ENCODE measurements at places on chromosomes 13 and 19. TPM values are rescaled to one million over a fixed set of nuclear protein-coding genes. Genes with fewer than 3 reads are reported as not detected.

GRCh38 chr13:98970330-98970729, 7.5 kb downstream of the DOCK9 start:
- no peak overlapping the region for H3K4me3 ChIP-seq
- peak; percentile 78 for DNase-seq
- H3K4me1 ChIP-seq: peaks cover 48% of the 10 kb centered on the region
- no peaks in the 10 kb centered on the region for H3K27me3 ChIP-seq

Gene PRR22
- 4.4 TPM for total RNA-seq

Gene TPTE2
- total RNA-seq: not detected

Gene TINCR
- total RNA-seq: 4.6 TPM

- H3K27me3 ChIP-seq: no peaks in the 10 kb centered on the region
- H3K4me3 ChIP-seq: no peak overlapping the region
- DNase-seq: no peak
- H3K27ac ChIP-seq: no peak overlapping the region
- no peaks in the 10 kb centered on the region for H3K36me3 ChIP-seq
Observed at GRCh38 chr13:40377783-40378182, 288.7 kb downstream of the FOXO1 start.

- no peak overlapping the region for H3K27ac ChIP-seq
- H3K4me3 ChIP-seq: no peak overlapping the region
- H3K36me3 ChIP-seq: peaks cover 4% of the 10 kb centered on the region
- no peaks in the 10 kb centered on the region for H3K27me3 ChIP-seq
- no peak for DNase-seq
- H3K4me1 ChIP-seq: peaks cover 57% of the 10 kb centered on the region
Observed at GRCh38 chr13:95269756-95270155, 31.5 kb downstream of the ABCC4 start.

DNA sequence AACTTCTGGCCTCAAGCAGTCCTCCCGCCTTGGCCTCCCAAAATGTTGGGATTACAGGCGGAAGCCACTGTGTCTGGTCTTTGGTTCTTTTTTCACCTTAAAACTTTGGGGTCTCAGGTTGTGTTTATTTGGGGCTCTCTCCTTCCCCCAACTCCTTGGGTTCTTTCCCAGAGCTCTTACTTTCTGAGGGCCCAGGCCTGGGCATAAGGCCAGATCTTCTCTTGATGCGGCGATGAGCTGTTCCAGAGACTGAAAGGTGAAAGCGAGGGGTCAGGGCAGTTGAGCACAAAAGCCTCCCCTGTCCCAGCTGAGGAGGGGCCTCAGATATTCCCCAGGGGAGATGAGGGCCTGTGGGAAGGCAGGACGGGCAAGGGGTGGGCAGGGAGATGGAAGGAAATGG, 7.1 kb downstream of the POLR1G start:
- peaks cover 28% of the 10 kb centered on the region for H3K36me3 ChIP-seq
- H3K4me1 ChIP-seq: no peaks in the 10 kb centered on the region
- H3K27ac ChIP-seq: no peak overlapping the region
- DNase-seq: no peak

DNA sequence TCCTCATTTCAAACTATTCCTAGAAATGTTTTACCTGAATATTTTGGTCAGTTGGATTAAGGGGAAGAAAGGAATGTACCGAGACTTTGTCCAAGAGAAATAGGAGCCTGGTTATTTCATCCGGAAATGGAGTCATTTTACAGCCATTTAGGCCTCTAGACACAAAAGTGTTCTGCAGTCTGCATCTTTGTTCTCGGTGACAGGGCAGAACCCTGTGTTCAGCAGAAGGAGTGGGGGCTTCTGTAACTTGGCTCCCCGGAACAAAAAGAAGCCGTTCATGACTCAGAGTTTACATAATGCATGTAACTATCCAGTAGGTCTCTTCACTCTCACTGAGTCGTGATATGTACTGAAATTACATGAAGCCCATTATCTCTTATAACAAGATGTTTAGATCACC, 21.6 kb upstream of the FNDC3A start:
- H3K27me3 ChIP-seq: no peaks in the 10 kb centered on the region
- no peaks in the 10 kb centered on the region for H3K4me1 ChIP-seq
- no peak overlapping the region for H3K27ac ChIP-seq
- H3K4me3 ChIP-seq: no peak overlapping the region
- H3K36me3 ChIP-seq: no peaks in the 10 kb centered on the region

DNA sequence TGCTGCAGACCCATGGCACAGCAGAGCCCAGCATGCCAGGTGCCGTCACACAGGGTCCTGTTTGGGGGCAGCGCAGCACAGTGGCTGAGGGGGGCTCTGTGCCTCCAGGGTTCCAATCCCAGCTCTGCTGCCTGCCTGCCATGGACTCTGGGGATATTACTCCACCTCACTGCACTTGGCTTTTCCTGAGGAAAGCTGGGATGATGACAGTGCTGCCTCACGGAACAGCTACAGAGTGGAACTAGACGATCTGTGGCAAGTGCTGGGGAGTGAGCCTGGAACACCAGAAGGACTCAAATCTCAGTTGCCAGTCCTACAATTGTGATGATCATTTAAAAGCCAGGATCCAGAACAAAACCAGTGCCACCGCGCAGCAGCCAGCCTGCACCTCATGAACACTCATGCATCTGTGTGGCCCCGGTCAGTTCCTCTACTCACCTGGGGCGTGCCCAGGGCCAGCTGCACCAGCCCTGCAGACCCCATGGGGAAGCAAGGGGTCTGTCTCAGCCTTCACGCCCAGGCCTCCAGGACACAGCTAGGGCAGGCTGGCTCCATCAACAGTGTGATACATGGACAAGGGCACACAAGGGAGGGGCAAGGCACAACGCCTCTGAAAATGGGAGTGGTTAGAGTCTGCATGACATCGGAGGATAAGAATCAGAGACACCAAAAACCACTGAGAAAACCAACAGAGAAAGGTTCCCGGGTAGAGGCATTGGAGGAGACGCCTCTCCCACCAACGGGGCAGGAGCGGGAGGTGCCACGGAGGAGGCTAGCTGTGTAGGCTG, 55.2 kb downstream of the ATP7B start:
- no peaks in the 10 kb centered on the region for H3K27me3 ChIP-seq
- no peaks in the 10 kb centered on the region for H3K36me3 ChIP-seq
- DNase-seq: peak; percentile 38
- no peak overlapping the region for H3K27ac ChIP-seq
- no peaks in the 10 kb centered on the region for H3K4me1 ChIP-seq
- no peak overlapping the region for H3K4me3 ChIP-seq

DNA sequence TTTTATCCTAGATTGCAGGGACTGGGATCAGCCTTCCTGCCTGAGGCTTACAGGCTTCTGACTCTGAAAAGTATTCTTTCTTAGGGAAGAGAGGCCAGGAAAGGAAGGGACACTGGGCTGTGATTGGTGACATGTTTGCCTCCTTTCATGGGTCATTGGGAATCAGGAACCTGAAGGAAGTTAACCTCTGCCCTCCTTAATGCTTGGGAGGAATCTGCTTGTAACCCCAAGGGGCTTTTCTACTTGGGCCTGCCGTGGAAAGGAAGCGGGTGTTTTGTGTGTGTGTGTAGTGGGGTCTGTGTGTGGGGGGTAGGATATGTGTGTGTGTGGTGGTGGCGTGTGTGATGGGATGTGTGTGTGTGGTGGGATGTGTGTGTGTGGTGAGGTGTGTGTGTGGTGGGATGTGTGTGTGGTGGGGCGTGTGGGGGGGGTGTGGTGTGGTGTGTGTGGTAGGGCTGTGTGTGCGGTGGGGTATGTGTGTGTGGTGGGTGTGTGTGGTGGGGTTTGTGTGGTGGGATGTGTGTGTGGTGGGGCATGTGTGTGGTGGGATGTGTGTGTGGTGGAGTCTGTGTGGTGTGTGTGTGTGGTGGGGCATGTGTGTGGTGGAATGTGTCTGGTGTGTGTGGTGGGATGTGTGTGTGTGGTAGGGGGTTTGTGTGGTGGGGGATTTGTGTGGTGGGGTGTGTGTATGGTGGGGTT, 41.3 kb upstream of the NPAS1 start:
- H3K4me1 ChIP-seq: peaks cover 75% of the 10 kb centered on the region
- DNase-seq: no peak
- H3K4me3 ChIP-seq: no peak overlapping the region
- H3K27me3 ChIP-seq: no peaks in the 10 kb centered on the region

Gene DNAAF3
- 4.2 TPM for total RNA-seq

DNA sequence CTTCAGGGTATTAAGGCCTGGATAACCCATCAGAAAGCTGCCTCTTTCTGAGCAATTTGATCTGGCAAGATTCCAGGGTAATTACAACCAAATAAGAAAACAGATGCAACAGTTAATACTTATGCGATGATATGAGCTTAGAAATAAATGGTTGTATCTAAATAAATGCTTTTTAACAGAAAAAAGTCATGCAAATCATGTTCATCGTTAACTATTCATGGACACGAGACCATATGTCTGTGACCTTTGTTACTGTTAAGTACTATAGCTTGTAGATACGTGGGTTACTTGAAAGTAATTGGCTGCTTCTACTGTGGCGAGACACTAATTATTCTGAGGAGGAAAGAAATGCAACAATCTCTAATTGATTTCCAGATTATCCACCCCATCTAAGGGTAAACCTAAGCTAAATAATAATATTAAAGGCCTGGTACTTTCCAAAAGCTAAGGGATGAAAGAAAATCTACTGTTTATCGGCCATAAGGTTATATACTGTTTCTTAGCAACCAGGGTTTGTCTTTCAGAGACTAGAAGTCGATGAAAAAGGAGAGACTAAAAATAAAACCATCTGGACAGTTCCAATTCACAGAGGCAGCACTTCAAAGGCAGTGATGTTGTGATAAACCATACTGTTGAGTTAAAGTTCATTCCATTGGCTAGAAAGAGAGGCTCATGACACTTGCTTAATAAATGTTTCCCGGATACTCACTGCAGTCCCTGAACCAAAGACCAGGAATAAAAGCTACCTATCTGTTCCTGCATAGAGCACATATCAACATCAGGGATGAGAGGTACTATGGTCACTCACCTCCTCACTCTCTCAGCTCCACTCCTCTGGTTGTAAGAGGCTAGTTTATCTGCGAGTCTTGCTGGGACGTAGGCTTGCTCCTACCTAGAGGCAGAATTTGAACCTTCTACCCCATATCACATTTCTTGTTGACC, 1.5 kb downstream of the EPSTI1 start:
- no peaks in the 10 kb centered on the region for H3K36me3 ChIP-seq
- H3K27ac ChIP-seq: peak overlapping the region; percentile 95

DNA sequence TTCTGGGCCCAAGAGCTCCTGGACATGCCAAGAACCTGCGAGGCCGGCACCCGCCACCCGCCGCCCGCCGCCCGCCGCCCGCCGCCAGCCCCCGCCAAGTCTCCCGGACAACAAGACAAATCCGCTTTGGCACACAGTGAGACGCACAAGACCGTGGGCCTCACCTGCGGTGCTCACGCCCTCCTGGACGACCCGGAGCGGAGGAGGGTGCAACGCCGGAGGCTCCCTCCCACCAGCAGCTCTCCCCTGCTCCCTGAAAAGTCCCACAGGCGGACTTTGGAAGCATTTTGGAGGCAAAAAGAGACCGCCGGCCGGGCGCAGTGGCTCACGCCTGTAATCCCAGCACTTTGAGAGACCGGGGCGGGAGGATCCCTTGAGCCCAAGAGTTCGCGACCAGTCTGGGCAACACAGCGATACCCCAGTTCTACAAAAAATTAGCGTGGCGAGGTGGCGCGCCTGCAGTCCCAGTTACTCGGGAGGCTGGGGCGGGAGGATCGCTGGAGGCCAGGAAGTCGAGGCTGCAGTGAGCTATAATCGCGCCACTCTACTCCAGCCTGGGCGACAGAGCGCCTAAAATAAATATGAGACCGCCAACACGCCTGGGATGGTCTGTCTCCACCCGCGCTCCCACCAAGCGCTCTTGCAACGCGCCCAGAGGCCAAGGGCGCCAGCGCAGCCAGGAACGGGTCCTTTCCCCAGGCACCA, 783 bp downstream of the RHPN2 start:
- H3K27ac ChIP-seq: peak overlapping the region; percentile 69
- H3K36me3 ChIP-seq: no peaks in the 10 kb centered on the region

- no peak overlapping the region for H3K27ac ChIP-seq
- no peaks in the 10 kb centered on the region for H3K4me1 ChIP-seq
- H3K27me3 ChIP-seq: no peaks in the 10 kb centered on the region
- DNase-seq: no peak
Observed at GRCh38 chr13:101703838-101704237, 251.4 kb downstream of the ITGBL1 start.

Measured in upper lobe of left lung (tissue), 6 donors.